Kidney tubule cell (primary cell): ENCODE measurements at places on chromosomes 6 and 20.

GRCh38 chr6:133606852-133607251 is 282.1 kb upstream of the TCF21 start:
- DNase-seq: no peak

GRCh38 chr20:46406986-46407670 is 713 bp upstream of the ELMO2 start:
- DNase-seq: peak; percentile 75

GRCh38 chr6:145815309-145816274 is 997 bp upstream of the FBXO30 start:
- peak; percentile 28 for DNase-seq

- DNase-seq: no peak
Observed at GRCh38 chr6:92169506-92169905, 1249.9 kb downstream of the EPHA7 start.

DNA sequence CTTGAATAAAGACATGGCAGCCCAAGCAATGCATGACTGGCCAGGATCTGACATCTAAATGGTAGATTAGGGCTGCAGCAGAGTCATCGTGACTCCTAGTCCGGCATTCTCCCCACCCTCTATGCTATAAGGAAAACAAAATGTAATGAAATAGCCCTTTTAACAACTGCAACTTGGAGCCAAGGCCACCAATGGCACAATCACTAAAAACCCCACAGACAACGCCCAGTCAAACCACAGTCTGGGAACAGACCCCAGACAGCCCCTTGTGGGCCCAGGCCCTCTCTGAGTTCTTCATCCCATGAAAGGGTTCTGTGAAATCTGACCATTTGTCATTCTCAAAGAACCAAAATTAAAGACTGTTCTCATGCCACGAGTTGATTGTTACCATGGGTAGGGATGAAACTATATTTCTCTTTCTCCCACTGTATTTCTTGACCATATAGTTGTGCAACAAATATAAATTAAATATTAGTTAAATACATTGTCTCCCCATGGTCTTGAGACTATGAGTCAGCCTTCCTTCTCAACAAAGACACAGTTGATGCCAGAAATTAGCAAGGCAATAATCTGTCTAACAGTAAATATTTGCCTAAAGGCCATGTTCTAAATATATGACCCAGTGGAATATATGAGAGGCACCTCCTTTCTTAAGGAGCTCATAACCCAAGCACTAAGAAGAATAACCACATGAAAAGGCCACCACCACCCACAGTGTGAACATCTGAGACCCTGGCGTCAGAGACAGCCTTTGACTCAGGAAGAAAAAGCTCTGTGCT is 85.6 kb upstream of the SSTR4 start:
- DNase-seq: no peak

- no peak for DNase-seq
Observed at GRCh38 chr6:110523451-110524021, 47.1 kb upstream of the SLC22A16 start.
